ENCODE measurements at places on chromosomes 4 and X.
A peak's percentile ranks its signal among the peaks of the same experiment; 100 is the strongest.

GRCh38 chrX:142156567-142156966 is 48.5 kb downstream of the MAGEC2 start:
- no peak for DNase-seq

DNA sequence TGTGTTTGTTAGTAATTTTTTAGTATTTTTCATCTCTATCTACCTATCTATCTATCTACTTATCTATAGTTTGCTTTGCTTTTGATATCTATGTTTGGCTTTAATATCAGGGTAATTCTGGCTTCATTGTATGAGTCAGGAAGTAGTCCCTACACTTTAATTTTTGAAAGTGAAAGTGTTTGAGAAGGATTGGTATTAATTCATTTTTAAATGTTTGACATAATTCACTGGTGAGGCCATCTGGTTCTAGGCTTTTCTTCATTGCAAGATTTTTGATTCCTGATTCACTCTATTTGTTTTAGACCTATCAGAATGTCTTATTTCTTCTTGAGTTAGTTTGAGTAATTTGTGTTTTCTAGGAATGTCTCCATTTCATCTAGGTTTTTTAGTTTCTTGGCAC is 20.2 kb upstream of the TCP11X2 start:
- DNase-seq: no peak

- DNase-seq: no peak
Observed at GRCh38 chr4:104436542-104436941, 58.2 kb downstream of the CXXC4 start.

GRCh38 chrX:34810364-34810763 is 132.2 kb upstream of the FAM47B start:
- no peak for DNase-seq

- no peak for DNase-seq
Observed at GRCh38 chrX:8520791-8521190, 56.2 kb downstream of the VCX3B start.

- DNase-seq: no peak
Observed at GRCh38 chr4:14893713-14894112, 108.6 kb upstream of the CPEB2 start.

- no peak for DNase-seq
Observed at GRCh38 chr4:149912000-149912399, 96.4 kb upstream of the IQCM start.

GRCh38 chr4:145530189-145530588 is 48.5 kb downstream of the SMAD1 start:
- no peak for DNase-seq

DNA sequence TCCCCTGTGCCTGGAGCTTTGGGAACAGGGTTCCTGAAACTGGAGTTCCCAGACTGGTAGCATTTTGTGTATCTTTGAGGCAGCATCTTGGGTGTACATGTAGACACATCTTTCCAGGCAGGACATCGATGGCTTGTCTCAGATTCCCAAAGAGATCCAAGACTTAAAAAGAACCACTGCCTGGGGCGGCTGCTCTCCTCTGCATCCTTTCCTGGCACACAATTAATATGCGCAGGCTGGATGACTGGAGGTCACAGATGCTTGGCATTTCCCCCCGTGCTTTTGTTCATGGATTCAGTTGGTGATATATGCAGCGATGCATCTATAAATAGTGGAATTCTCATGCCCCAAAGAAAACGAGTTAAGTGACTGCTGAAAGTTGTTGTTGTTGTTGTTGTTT is 80.5 kb downstream of the CLDN34 start:
- DNase-seq: no peak

DNA sequence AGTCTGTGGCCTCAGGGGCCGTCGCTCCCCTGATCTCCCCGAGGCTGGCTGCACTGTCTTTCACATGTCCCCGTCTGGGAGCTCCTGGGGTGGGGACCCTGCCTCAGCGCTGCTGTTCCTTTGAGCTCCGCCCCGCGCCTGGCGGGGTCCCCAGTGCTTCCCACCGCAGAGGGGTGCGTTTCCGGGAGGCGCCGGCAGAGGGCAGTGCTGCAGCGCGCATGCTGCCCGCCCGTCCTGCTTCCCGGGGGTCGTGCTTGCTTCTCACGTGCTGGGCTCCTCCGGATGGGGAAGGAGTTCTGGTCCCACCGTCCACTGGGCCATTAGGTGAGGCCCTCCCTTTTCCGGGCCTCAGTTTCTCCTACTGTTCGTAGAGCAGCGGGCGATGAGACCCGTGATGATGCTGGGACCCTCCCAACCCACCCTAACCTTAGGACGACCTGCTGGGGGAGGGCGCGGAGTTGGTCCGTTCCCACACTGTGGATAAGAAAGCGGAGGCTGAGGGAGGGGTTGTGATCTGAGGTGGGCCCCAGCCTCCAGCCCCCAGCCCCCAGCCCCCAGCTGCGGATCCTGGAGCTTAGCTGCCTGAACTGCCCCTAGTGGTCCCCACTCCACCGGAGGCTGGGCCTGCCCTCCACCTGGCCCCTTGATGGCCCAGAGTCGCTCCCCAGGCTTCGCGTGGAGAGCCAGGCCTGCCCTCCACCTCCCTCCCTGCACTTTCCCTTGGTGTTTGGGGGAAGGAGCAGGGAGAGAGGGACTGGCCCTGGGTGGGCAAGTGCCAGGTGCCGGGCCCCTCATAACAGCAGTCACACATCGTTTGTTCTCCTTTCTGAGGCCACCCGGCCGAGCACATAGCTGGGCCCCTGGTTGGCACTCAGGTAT is 15.3 kb downstream of the CPZ start:
- no peak for DNase-seq

DNA sequence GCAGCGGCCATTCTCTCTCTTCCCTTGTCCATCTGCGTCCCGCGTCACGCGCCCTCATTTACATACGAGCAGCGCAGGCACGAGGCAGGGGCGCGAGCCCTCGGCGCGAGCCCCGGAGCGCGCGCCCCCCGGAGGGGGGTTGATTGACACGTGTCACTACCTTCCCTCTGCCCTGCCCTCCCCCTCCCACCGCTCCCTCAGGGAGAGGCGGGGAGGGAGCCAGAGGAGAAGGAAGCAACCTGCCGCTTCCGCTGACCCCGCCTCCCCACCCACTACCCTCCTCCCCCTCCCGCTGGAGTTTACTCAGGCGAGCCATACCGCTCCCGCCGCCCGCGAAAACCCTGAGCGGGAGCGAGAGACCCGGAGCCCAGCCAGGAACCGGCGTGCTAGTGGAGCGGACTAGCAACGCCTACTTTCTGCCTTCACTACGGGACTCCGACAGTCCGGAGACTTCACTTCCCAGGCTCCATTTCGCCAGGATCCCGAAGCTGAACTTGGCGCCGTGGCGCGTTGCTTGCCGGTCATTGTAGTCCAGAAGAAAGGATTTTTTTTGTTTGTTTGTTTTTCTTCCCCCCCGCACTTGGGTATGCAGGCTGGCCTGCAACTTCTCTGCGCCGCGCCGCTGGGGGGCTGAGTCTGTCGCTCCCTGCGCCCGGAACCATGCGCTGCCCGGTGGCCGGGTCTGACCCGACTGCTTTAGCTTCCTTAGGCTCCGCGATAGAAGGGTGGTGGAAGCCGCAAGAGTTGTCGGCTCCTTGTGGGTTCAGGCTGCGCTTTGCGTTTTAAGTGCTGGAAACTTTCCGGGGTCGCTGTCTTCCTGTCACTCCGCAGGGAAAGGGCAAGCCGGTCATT is at the start of gene LCORL:
TSS of gene LCORL (minus strand) at position 36 of the 852 bp plus-strand sequence. CDS start at position 32, 4 bp downstream.
- peak; percentile 91 for DNase-seq

DNA sequence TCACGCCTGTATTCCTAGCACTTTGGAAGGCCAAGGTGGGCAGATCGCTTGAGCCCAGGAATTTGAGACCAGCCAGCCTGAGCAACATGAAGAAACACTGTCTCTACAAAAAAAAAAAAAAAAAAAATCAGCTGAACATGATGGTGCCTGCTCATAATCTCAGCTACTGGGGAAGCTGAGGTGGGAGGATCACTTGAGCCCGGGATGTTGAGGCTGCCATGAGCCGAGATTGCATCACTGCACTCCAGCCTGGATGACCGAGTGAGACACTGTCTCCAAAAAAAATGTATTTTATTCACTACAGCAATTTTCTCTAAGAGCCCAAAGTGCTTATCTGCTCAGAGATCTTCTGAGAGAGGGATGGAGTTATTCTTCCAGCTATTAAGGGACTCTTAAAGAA is 215.8 kb upstream of the PPP3CA start:
- no peak for DNase-seq
